ENCODE measurements at places on chromosomes 16 and 17.

GRCh38 chr16:85350973-85351372 is 238.7 kb upstream of the CIBAR2 start:
- DNase-seq: peak; percentile 91

DNA sequence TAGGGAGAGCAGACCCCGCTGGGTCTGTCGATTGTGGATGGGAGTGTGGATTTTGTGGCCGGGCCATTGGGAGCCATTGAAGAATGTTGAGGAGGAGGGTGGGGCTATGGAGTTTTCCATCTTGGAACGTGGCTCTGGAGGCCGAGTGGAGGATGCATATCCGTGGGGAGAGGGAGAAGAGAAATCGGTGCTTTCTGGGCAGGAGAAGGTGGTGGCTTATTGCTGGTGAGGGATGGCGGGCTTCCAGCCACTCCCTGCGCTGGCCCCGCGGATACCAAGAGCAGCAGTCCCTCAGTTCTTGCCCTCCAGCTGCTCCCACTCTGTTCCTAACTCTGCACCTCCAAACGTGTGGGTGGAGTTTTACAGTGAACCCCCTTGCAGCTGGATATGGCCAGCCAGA is 162.4 kb downstream of the CMIP start:
- DNase-seq: no peak

DNA sequence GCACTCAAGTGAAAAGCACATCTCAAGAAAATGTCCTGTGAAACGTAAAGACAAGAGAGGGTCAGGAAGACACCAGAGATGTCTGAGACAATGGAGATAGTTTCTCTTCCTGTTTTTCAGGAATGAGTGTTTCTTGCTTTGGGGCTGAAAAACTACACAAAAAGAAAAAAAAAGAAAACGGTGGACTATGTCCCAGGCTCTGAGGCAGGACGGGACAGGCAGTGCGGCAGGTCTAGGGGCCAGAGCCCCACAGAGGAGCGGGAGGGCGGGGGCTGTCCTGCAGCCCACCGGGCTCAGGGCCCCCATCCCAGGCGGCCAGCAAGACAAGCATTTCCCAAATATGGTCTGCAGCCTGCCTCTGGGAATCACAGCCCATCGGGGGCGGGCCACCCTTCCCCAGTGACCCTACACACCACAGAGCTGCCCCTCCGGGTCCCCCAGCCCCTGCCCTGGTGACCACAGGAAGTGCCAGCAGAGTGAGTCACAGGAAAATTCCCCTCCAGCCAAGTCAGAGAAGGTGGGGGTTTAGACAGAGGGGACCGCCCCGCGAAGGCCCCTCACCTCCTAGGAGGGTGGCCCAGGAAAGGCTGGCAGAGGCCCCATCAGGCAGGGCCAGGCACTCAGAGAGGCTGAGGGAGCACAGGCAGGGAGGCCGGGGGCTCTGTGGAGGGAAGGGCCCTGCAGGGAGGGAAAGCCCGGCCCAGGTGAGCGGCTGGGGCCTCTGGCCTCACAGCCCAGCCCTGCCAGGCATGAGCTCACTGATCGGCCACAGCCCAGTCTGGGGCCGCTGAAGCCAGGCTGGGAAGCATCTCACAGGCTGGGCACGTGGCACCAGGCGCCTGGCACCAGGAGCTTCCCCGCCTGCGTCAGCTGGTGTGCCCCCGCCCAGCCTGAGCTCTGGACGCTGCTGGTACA is 6.3 kb downstream of the BCAR1 start:
- no peak for DNase-seq

DNA sequence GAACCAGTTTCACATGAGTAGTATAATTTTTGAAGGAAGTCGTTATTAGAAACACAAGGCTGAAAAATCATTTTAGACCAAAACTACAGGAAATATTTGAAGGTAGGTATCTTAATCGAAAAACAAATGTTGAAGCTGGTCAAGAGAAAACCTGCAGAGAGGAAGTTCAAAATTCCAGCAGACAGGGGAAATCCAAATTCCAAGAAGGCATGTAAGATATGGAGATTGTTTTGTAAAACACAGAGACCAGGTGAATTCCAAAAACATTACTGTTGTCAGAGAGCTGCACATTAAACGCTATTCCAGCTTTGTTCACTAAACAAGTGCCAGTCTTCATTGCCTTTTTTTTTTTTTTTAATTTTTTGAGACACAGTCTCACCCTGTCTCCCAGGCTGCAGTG is 38.4 kb downstream of the ADAMTS18 start:
- no peak for DNase-seq

GRCh38 chr16:35377142-35377541 is 1917.7 kb downstream of the TP53TG3F start:
- DNase-seq: no peak
